Activated CD4-positive, alpha-beta T cell treated with anti-CD3 and anti-CD28 coated beads, Interleukin-2, amount 10 ng/mL, durations not matched to agents 7 days and 5 days (primary cell): ENCODE measurements at places on chromosomes 16 and 17.

GRCh38 chr17:39974433-39974832 lies 6.2 kb upstream of the PSMD3 start:
- DNase-seq, result no peak

GRCh38 chr17:3907483-3908216 lies 8.6 kb downstream of the P2RX1 start:
- DNase-seq, result no peak

DNA sequence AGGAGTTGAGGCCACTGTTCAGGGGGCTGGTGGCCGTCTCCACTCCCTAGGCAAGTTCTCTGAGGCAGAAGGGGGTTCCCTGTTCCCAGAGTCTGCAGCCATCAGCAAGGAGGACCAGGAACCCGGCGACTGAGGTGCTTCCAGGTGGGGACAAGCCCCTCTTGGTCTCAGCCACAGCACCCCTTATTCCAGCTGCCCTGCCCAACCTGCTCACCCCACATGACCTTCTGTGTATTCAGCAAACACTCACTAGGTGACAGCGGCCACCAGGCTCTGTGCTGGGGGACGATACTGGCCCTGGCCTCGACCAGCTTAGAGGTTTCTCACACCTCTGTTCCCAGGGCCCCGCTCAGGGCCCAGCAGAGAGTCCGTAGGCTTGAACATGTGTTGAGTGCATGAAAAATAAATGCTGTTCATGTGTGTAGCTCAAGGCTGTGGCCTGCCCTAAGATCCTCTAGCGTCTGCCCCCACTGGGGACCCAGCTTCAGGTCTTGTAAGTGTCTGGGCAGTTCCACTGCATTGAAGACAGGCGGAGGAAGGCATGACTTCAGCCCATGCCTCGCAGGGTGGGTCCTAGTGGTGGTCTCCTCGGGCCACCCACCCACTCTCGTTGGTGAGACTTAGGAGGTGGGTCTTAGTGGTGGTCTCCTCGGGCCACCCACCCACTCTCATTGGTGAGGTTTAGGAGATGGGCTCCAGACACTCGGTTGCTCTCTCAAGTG lies 44.2 kb downstream of the NT5M start:
- no peak for DNase-seq

- no peak for DNase-seq
Measured at GRCh38 chr17:77141846-77142449, 1.2 kb downstream of the SEC14L1 start.

DNA sequence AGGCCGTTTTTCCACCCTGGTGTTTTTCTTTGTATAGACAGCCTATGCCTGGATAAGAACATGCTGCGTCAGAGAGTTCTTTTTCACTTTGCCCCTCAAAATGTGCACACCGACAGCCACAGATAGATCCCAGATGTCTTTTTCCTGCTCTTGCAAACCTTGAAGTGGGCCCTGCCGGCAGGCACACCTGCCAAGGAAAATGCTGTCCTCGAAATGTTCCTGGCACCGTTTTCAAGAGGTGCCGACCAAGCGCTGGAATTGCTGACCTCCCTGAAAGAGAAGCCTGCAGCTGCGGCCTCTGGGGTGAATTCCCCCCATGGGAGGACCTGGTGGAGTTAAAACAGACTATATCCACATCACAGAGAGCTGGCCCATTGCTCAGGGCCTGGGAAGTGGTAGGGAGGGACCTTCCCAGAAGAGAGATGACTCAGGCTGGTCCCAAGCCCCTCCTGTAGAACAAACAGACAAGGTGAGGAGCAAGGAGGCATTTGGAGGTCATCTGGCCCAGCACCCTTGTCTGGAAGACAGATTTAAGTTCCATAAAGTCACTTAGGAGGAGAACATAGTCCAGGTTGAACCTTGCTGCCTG lies 668.1 kb downstream of the MAF start:
- DNase-seq, result no peak

DNA sequence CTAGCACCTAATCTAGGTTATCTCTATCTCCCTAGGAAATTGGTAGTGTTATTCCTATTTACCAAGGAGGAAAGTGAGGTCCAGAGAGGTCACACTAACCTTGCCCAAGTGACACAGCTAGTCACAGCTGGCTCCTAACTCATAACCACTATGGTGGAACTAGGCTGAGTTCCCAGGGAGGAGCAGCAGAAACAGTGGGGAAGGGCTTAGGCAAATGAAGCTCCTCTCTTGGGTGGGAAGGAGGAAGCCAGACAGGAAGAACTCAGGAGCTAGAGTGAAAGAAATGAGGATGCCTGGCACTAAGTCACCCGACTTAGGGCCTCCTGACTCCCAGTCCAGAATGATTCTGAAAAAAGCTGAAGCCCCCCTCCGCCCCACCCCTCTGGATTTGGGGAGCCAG lies 34.5 kb downstream of the PSME3IP1 start:
- no peak for DNase-seq

DNA sequence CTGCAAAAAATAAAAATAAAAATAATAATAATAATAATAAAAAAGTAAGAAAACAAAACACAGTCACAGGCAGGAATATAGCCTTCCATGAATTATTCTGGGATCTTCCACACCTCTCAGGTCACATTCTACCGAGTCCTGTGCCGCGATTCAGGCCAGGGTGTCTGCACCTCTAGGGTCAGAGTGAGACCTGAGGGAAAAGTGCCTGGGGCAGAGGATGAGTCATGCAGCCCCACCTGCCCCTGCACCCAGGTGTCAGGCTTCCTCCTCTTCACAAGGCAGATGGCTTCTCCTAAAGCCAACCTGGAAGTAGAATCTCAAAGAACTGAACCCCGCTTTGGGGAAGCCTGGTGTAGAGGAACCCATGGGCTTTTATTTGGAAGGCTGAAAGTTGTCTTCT lies 283.7 kb downstream of the CPPED1 start:
- DNase-seq, result no peak

- no peak for DNase-seq
Measured at GRCh38 chr17:2427910-2428309, 27.1 kb upstream of the MNT start.

DNA sequence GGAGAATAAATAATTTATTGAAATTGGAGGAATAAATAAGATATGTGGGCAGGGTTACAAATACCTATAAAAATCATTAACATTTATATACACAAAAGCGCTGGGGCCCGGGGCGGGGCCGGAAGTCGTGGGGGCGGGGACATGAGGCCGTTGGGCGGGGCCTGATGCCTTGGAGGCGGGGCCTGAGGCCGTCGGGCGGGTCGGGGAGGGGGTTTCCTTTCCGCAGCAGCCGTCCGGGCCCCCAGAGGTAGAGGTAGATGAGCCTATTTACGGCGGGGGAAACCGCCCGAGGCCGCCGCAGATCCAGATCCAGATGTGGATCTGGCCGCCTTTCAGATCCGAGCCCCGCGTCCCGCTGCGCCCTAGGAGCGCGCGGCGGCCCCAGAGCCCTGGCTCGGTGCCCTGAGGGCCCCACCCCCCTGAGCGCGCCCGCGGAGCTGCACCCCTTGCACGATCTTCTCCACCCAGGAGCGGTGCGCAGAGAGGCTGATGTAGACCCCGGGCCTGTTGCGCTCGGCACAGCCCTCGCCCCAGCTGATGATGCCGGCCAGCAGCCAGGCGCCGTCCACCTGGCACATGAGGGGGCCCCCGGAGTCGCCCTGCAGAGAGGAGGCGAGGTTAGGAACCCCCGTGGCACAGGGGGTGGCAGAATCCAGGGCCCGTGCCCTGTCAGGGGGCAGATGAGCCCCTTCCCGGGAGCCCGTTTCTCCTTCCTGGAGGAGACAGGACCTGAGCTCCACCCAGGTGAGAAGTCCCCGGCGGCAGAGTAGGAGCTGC lies 5.1 kb downstream of the PRSS22 start:
- no peak for DNase-seq

GRCh38 chr16:82093666-82094300 lies 58.7 kb downstream of the HSD17B2 start:
- DNase-seq, result no peak

GRCh38 chr16:87132361-87133014 lies 184.7 kb downstream of the C16orf95 start:
- no peak for DNase-seq

DNA sequence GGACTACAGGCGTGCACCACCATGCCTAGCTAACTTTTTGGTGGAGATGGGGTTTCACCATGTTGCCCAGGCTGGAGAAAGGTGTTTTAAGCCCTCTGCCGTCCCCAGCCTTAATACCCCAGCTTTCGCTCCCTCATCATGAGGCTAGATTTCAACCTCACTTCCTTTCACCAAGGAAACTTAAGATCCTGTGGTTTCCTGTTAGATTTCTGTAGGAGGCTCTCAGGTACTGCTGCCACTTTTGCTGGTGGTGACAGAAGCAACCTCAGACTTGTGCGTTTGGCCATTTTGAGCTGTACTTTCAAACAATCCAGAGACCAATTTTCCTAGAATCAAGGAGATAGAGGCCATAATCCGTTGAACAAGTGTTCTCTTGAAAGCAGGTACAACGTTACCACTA lies 36.2 kb downstream of the MPHOSPH6 start:
- peak; percentile 31 for DNase-seq

DNA sequence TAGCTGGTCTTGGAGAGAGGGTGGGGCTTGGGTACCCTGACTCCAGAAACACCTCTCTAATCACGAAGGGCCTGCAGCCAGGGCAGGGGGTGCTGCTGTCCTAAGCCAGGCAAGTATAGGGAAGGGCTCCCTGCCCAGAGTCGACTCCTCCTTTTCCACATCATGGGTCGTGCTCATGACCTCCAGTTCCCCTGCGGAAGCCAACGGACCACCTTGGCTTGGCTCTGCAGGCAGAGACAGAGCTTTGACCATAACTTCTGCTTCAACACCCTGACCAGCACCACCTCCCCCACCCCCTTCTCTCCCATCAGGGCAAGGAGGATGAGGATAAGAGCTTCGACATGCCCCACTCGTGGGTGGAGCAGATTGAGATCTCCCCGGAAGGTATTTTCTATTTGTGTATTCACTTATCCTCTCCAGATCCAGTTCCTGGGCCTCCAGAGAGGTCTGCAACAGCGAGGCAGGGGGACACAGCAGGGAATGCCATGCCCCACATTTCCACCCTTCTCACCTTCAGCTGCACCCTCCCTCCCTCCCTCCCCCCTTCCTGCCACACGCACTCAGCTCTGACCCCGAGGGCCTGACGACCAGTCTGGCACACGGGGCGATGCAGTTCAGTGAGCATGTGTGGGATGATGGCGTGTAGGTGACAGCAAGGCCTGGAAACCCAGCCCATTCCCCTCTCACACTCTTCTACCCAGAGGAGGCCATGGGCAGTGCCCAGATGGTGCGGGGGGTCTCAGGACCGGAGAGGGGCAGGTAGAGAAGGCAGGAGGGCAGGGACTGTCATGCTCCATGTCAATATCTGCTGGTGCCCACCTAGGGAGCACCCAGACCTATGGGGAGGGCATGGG lies 14.0 kb upstream of the KATNB1 start:
- DNase-seq, result no peak

DNA sequence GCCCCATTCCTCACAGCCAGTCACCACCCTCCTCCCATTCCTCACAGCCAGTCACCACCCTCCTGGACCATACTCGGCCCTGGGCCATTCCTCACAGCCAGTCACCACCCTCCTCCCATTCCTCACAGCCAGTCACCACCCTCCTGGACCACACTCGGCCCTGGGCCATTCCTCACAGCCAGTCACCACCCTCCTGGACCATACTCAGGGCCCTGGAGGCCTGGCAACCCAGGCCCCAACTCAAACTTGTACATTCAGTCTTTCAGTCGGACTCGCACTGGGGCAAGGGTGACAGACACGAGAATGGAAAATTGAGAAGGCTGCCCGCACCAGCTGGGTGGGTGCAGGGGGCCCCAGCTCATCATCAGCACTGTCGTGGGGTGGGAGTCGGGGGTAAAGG lies 30.4 kb upstream of the FOXK2 start:
- no peak for DNase-seq

- DNase-seq, result peak; percentile 34
Measured at GRCh38 chr17:49388290-49388640, 26.2 kb upstream of the ZNF652 start.

GRCh38 chr16:89761304-89761922 lies 40.1 kb downstream of the ZNF276 start:
- DNase-seq, result no peak

DNA sequence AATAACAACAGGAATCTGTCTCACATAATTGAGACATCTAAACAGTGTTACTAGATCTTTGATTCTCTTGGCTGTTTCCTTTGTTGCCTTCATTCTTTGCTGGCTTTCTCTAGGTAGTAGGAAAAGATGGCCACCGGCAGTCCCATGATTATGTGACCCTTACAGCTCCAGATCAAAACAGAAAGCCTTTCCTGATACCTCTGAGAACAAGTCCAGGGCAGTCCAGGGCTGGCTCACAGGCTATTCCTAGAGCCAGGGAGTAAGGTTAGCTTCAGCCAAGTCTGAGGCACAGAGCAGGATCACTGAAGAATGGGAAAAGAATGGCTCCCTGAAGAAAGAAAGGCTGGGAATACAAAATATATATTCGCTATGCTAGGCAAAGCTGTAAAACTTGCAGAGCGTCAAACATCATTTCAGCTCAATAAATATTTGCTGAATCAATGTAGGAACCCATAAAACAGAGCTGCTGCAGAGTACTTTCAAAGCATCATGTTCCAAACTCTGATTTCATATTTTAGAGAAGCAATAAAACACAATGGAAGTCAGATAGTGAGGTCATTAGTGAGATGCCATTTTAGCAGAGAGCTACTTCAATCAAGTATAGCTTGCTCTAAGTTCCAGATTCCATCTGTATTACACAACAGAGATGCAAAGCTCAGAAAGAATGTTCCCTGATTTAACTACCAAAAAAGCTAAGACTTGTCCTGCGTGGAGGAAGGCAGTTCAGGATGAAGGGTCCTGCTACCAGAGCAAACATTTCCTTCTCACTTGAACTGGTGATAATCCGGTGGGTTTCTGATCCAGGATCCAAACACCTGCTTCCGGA lies 23.4 kb downstream of the ADAT1 start:
- DNase-seq, result no peak

GRCh38 chr16:90077240-90077756 lies at the start of gene PRDM7:
Gene PRDM7, minus strand, starts transcription at chr16:90077331. Its CDS starts 1,421 bp downstream, at chr16:90075910.
- peak; percentile 97 for DNase-seq

- DNase-seq, result no peak
Measured at GRCh38 chr17:21211825-21212479, 2.0 kb downstream of the TMEM11 start.

- DNase-seq, result no peak
Measured at GRCh38 chr16:88464447-88465318, 11.6 kb downstream of the ZFPM1 start.

DNA sequence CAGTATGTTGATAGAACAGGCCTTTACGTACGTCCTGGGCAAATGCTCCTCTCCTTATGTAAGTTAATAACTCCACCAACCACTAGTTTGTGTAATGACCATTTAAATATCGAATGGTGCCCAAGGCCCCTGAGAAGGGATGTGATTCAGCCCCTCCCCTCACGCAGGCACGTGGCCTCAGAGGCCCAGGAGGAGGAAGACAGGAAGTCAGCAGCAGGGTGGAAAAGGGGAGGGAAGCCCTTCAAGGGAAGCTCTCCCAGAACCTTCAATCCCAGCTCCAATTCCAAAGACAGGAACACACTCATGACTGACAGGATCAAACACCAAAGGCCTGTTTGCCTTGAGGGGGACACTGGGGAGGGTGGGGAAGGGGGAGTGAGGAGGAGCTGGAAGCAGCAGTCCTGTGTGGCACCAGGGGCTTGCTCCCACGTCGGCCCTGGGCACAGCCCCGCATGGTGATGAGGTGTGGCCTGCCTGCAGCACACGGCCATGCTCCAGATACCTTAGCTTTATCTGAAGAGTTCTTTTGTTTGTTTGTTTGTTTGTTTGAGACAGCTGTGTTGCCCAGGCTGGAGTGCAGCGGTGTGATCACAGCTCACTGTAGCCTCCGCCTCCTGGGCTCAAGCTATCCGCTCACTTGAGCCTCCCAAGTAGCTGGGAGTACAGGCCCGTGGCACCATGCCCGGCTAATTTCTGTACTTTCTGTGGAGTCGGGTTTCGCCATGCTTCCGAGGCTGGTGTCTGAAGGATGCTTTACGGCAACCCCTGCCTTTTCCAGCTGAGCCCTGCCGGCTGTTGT lies 105.0 kb downstream of the ZNF778 start:
- DNase-seq, result no peak
